ENCODE measurements at places on chromosomes 6 and 20.

GRCh38 chr6:17224056-17224455, 57.1 kb upstream of the RBM24 start:
- no peak for DNase-seq

DNA sequence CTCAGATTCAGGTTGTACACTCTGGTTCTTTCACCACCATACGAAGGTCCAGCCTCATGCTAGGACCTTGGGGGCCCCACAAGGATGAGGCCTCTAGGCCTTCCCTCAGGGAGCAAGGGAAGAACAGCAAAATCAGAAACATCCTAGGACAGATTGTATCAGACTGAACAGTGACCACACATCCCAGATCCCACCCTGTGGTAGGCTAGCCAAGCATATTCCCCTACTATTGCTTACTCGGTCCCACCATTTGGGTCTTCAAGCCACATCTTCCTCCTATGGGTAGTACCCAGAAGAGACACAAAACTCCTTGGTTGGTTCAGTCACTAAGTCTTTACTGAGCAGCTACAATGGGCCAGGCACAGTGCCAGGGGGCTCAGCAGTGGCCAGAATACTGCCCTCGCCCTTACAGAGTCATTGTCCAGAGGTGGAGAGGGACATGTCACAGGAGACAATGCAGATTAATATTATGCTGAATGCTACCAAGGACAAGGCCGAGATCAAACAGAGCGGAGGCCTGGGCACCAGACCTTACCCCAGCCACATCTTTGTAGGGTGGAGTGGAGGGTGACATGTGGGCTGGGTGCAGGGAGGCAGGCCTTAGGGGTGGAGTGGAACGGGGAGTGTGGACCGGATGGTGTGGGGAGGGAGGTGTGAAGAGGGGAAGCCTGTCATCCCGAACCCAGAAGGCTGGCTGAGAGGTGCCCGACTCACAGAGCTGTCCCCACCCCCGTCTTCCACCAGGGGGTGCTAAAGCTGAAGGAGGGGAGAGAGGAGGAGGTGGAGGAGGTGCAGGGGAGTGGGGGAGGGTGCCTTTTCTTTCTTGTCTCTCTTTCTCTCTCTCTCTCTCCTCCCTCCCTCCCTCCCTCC, 6.8 kb upstream of the MAPK13 start:
- no peak for DNase-seq

- DNase-seq = no peak
Measured at GRCh38 chr6:80467408-80467807, 360.9 kb downstream of the BCKDHB start.

GRCh38 chr20:2752567-2753460, 47.6 kb downstream of the CPXM1 start:
- no peak for DNase-seq

- no peak for DNase-seq
Measured at GRCh38 chr20:11047559-11047958, 373.8 kb upstream of the JAG1 start.

GRCh38 chr6:146345598-146345997, 198.0 kb upstream of the RAB32 start:
- no peak for DNase-seq

GRCh38 chr20:53870426-53871315, 199.7 kb downstream of the BCAS1 start:
- DNase-seq = no peak

DNA sequence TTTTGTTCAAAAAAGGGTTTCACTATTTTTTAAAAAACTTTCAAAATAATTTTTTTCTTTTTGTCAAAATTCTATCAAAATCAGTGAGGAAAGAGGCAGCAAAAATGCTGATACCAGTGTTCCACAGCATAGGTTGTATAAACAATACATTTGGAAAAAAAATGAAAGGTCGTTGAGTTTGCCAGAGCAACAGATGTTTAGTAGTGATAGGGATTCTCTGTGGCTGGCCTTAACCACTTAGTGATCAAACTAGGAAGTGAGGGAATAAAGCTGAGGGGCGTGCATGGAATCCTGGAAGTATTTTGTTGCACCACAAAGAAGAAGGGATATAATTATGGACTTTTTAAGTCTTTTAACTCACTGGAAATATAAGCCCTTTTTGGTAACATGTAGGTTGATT, 555.3 kb upstream of the CHD6 start:
- DNase-seq = no peak

DNA sequence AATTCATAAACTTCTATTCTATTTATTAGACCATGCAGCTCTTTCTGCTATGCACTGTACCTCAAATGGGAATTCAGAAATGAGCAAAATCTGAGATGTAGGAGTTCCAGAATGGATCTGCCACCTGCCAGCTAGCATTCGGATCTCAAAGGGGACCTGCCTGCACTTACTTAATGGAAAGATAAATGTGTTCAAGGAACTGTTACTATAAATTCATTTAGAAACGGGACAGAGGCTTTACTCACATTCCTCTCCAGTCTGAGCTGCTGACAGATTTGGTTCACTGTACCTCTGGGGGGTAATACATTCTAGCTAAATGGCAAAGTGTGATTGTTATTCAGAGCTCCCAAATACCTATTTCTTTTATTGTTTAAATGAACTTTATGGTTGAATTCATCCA, 384.1 kb downstream of the GRIK2 start:
- DNase-seq = no peak

GRCh38 chr20:19672498-19672897, 85.6 kb upstream of the RIN2 start:
- no peak for DNase-seq

DNA sequence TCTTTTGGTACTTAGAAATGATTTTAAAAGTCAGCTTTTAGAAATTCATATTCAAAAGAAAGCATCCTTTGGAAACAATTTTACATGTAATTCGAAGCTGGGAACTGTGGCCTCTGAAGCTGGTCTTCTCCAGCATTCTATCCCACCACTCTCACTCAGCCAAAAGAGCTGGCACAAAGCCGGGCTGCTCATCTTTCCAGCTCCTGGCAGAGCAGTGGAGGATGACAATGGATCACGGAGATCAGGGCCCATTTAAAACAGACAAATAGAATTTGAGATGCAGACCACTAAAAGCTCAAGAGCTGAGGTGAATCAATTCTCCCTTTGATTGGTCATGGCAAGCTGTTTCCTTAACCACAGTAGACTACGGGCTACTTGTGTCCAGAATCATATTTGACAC, 60.6 kb downstream of the OTOR start:
- no peak for DNase-seq

- DNase-seq = no peak
Measured at GRCh38 chr20:24987873-24988835, 4.4 kb downstream of the APMAP start.

Data from NCI-H524 treated with DMSO at 0.1 percent for 48 hours (cell line).